ENCODE measurements at places on chromosomes 4 and X.

GRCh38 chr4:13701937-13702446, 74.5 kb upstream of the BOD1L1 start:
- no peak for DNase-seq

DNA sequence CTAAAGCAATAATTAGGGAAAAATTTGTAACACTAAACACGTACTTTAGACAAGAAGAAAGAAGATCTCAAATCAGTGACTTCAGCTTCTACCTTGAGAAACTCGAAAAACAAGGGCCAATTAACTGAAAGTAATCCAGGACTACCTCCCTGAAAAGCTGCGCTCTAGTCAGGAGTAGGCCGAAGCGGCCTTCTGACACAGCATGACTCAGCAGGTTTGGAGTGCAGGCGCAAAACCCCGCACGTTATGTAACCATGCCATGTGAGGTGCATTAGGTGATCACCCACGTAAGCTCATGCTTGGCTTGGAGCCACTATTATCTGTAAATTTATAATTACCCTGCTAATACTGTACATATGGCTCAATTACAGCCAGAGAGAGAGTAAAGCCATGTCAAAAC, 52.8 kb upstream of the CCDC149 start:
- DNase-seq, result no peak

DNA sequence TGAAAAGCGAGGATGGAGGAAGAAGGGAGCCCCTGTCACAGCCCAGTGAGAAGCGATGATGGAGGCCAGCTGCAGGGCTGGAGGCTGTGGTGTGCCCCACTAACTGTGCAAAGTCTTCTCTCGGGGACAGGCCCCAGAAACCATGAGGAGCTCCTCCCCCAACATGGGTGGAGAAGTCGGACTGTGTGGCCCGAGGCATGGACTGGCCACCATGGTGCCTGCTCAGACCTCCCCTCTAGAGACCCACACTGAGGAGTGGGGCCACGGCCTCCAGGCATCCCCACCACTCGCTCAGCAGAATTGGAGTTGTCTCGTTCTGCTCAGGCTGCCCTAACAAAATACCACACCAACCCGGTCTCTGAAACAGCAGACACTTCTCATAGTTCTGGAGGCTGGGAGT, 12.2 kb upstream of the PDE6B start:
- no peak for DNase-seq

- no peak for DNase-seq
These were observed 587.3 kb downstream of the TMA16 start for GRCh38 chr4:164081801-164082200.

GRCh38 chr4:178347111-178347510, 904.9 kb upstream of the AGA start:
- DNase-seq, result no peak

DNA sequence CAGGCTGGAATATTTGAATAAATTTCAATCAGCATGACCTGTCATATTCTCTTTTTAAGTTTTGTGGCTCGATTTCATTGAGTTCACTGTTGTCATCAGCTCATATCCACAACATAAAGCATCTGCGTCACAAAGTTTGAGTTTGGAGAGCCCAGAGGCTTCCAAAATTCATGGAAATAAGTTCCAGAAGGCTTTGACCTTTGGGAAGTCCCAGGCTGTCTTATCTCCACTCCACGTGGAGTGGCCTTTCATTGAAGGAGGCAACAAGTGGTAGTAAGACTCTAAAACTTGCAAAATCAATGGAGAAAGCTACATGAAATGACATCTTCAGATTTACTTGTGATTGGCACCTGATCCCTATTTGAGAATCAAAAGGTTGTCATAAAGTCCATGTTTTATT, 54.1 kb upstream of the UNC5C start:
- no peak for DNase-seq

DNA sequence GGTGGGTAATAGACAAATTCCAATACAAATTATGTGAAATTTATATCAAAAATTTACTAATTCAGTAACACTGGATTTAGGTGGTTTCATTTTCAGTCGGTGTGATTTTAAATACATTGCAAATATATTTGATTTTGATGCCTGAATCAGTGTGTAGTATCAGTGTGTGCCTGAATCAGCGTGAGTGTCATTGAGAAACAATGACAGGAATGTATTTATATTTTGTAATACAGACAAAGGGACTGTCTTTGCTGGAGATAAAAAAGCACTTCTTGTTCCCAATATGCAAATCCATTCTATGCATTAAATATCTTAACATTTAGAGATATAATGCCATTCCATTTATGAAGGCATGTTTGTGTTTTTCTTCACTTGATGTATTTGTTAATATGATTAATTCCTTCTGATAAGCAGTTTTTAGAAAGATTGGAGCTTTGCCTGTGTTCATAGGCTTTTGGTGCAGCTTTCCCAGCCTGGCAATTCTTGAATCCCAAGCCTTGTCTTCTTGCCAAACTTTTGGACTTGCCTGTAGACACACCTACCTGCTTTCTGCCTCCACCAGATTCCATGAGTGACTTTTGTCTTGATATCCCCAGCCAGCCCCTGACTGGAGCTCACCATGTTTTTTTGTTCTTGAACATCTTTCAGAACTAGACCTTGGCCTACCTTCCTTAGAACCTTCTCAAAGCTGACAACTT, 243.8 kb downstream of the ADGRL3 start:
- no peak for DNase-seq

DNA sequence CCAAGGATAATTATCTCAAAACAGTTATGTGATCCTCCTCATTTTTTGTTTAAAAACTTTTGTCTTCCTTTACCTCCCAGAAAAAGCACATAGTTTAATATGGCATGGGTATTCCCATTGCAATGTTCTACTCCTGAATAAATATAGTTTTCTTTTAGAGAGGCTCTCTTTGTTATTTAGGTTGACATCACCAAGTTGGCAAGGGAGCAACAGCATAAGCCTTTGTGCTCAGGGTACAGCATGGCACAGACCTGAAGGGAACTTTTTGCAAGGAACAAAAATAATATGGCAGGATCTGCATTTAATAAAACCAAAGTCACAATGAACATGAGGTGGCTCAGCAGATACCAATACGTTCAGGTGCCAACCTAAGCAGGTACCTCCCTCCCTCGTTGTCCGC, 47.1 kb upstream of the NPY2R start:
- no peak for DNase-seq

GRCh38 chr4:36115312-36115711, 129.0 kb downstream of the ARAP2 start:
- DNase-seq, result no peak

DNA sequence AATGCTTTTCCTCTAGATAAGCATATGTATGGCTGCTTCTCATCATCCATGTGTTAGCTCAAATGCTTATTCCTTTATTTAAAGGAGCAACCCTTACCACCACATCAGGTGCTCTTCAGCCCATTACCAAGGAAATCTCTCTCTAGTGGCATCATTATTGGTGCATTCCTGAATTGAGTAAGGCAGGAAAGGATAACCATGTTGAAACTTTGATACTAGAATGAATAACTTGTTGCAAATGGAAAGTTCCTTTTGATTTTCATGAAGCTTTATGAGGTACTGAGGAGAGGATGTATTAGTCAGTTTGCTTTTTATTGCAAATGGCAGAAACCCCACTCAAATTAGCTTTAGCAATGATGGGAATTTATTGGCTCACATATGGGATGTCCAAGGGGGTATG, 212.3 kb upstream of the FGF13 start:
- DNase-seq, result no peak

DNA sequence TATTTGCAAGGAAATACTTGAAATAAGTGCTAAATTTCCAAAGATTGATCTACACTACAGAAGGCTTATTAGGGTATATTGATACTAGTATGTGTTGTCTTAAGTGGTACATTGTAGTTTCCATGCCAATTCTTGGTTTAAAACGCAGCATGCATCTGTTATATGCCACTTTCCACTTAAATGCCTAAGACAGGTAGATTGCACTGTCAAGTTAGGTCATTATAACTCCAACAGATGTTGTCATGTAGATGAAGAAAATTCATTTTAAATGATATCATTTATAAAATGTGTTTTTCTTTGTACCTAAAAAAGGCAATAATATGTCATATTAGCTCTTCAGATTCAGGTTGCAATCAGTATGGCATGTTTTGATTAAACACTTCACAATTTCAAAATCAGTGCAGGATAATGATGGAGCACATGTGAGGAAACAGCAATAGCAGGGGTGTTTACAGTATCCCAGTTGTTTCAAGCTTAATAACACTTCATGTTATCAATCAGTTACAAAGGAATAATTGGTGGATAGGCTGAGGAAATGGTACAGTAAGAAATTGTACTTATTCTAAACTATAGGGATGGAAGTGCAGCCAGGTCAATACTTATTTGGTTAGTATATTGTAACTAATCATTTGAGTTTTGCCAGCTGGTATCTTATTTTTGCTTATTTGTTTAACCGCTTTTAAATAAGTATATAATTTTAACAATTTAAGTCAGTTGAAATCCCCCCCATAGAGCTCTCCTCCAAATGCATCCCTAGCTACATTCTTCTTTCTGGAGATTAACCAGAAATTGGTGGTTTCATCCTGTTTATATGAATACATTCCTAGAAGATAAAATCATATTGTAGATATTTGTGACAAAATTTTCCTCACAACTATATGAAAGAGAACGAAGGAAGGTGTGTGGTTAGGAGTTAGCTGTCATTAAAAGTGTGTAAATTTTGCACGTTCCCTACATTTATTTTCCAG, 454.4 kb upstream of the ATOH1 start:
- no peak for DNase-seq

DNA sequence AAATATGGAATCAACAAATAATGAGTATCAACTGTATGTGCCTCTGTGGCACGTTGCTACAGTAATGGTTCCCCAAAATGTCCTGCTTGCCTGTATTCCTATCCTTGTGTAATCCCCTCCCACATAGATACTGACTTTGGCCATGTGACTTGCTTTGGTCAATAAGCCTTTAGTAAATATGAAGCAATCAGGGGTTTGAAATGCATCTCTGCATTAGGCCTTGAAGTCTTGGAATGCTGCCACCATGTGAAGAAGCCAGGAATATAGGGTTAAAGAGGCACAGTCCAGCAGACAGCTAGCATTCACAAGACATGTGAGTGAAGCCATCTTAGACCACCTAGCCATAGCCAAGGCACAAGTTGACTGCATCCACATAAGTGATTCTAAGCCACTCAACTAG, 190.9 kb downstream of the GABRB1 start:
- no peak for DNase-seq

DNA sequence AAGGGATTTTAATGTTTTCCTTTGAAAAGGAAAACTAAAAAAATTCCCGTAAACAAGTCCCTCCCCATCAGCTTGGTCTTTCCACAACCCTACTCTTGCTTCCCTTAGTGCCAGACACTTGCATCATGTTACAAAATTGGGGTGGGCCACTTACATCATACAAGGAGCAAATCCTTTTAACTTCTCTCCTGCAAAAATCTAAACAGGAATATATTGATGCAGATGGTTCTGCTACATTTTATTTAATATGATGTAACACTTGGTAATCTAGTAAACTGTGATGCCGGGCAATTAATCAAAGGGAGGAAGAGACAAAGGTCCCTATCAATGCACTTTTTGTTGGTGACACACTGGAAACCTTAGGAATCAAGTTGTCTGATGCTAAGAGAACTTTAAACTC, 125.3 kb downstream of the UBE2K start:
- no peak for DNase-seq

DNA sequence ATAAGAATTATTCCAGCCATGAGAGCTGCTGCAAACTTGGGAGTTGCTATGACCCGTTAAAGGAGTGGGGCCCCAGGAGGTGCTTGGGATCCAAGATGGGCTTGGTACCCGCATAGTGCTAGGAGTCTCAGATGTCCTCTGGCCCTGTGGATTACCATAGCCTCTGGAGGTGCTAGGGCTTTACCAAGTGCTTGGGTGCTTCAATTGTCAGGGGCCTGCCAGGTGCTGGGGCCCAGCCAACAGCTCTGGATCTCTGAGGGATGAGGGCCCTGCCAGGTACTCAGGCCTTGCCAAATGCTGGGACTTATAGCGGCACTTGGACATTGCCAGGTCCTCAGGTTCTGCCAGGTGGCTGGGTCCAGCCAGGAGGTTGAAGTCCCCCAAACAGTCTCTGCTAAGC, 32.0 kb upstream of the USP51 start:
- DNase-seq, result no peak

- no peak for DNase-seq
These were observed 4.6 kb downstream of the ZNF185 start for GRCh38 chrX:152902502-152902820.

DNA sequence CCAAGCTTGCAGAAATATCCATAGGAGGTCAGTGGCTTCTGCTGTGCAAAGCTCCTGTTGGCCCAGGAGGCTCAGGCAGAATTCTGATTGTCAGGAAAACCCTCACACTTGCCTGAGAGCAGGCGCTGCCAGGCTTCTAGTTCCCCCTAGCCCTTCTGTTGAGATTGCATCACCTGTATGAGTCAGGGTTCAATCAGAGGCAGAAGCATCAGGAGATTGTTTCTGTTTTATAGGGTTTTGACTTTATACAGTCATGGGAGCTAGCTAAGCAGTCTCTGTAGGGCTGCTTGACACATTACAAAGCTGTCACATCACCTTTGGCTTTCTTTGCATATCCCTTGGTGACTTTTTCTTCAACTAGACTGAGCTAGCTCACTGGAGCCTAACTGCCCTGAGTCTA, 27.8 kb downstream of the DIPK2B start:
- DNase-seq, result no peak

DNA sequence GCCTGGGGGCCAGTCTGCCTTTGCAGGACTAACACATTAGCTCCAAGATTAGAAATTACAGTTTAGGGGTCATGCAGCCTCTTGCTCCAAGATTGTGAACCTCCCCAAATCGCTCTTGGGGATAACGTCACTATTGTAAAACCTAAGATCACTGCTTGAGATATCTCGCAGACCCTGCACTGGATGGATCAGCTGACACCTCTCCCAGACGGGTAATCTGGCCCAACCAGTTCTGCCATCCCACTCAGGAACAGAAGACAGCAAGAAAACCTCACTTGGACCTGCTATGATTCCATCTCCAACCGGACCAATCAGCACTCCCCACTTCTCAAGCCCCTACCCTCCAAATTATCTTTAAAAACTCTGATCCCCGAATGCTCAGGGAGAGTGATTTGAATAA, 431.2 kb downstream of the GPM6A start:
- no peak for DNase-seq

- no peak for DNase-seq
These were observed 13.6 kb upstream of the SEPTIN6 start for GRCh38 chrX:119706616-119707015.

- DNase-seq, result no peak
These were observed 32.5 kb downstream of the AKAP4 start for GRCh38 chrX:50168241-50168687.

DNA sequence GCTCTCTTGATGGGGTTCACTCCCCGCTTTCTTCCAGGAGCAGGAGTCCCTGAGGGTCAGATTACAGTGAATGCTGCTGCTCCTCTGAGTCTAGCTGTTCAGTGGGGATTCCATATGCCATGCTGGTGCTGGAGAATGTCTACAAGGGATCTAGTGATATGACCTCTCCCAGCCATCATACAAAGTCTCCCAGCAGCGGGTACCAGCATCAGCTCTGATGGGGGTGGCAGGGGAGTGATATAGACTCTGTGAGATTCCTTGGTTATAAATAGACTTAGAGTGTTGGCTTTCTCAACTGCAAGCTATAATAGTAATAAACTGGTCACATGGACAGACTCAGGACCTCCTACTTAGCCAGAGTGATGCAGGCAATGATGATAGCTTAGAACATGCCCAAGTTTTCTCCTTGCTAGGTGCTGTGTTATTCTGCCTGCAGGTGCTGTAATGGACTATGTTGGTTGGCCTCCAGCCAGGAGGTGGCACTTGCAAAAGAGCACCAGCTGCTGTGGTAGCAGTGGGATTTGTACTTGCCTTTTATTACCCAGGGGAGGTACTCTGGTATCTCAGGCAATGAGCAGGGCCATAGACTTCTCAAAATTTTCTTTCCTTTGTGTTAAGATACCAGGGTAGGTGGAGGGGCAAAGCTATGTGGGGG, 202.9 kb downstream of the CHIC1 start:
- DNase-seq, result no peak

- no peak for DNase-seq
These were observed 586.5 kb upstream of the FTHL17 start for GRCh38 chrX:31658360-31658759.

All from glutamatergic neuron (in vitro differentiated cells).